ENCODE measurements at places on chromosomes 4 and X.

GRCh38 chr4:8597319-8597718 is 4.8 kb downstream of the CPZ start:
- no peak for DNase-seq

DNA sequence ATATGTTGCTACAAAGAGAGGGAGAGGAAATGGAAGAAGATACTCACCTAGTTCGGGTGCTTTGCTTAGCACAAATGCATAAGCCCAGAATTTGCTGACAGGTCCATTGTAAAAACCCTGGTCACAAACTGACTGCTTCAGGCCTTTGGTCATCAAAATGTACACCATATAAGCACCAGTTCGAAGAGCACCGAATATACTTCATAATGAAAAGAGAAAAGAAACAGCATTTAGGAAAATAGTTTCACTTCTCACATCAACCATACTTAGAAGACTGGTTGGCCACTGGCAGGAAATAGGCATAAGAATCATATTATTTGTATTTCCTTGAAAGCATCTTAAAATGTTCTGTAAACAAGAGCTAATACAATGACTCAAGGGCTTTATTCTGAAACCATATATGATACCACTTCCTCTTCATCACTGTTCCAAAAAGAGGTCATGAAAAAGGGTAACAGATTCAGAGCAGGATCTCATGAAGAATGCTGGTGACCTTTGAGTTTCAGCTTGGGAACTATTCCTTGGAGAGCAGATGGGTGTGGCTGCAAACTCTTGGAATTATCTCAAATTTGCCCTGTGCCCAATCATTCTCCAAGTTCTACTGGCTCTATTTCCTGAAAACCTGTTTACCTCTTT is 138.7 kb downstream of the ELOVL6 start:
- DNase-seq: peak; percentile 37

DNA sequence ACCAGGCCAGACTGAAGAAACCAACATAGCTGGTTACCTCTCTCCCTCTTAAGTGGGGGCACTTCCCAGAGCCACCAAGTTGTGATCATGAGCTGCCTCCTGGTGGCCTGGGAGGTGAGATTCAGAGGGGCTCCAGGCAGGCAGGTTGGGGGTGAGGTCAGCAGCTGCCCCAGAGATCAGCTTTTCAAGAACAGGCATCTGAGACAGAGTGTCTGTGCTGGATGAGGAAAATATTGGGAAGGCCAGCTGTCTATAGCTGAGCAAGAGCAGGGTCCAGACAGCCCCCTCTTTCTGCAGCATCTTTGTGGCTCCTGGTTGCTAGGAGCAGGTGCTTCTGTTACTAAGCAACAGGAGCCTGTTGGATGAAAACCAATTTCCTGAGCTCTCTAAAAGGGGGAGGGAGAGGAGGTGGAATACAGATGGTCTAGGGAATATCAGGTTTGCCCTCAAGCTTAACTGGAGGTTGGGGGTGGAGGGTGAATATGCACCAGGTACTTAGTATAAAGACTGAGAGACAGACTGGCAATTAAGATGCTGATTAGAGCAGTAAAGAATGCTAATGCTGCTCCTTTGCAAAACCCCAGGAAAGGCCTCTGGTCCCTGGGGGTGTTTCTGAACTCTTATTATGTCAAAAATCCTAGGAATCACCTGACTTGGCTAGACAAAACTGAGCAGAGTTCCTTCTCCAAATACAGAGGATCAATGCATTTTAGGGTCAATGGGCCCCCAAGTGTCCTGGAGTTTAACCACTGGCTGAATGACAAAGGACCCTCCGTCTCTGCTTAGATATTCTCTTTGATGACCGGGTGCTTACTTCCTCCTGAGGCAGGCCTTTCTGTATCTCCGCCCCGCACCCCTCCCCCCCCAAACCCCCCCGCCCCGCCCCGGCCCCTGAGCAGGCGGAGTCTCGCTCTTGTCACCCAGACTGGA is 21.4 kb downstream of the ZCCHC13 start:
- DNase-seq: peak; percentile 0

DNA sequence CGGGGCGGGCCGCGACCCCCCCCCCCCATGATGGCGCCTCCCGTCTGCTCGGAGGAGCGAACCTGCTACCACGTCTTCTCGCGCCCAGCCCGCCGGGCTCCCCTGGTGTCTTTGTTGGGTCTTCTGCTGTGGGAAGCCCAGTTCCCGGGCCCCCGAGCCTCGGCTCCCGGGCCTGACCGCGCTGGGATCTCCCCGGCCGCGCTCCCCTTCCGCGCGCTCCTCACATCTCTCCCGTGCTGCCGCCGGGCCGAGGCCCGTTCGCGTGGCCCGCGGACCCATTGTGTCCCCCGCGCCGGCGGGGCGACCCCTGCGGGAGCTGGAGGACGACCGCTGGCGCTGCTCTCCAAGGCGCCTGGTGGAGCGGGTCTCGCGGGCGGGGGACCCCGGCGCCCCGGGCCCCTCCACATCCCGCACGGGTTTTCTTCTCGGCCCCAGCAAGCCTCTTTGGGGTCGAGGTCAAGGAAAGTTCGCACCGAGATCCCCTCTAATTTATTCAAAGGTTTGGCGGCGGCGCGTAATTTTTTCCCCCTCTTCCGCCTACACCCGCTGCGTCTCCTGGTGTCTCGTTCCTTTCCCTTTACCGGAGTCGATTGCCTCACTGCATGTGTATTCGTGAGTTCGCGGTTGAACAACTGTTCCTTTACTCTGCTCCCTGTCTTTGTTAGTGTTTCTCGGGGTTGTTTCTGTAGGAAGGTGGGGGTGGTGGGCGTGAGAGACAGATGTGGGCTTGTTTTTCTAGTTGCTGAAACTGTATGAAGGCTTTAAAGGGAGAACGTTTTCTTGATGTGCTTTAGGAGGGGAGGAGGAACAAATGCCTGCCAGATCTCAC is 770 bp downstream of the SMAD1 start:
- DNase-seq: peak; percentile 84

GRCh38 chr4:67273666-67274065 is 271.6 kb downstream of the CENPC start:
- DNase-seq: no peak

DNA sequence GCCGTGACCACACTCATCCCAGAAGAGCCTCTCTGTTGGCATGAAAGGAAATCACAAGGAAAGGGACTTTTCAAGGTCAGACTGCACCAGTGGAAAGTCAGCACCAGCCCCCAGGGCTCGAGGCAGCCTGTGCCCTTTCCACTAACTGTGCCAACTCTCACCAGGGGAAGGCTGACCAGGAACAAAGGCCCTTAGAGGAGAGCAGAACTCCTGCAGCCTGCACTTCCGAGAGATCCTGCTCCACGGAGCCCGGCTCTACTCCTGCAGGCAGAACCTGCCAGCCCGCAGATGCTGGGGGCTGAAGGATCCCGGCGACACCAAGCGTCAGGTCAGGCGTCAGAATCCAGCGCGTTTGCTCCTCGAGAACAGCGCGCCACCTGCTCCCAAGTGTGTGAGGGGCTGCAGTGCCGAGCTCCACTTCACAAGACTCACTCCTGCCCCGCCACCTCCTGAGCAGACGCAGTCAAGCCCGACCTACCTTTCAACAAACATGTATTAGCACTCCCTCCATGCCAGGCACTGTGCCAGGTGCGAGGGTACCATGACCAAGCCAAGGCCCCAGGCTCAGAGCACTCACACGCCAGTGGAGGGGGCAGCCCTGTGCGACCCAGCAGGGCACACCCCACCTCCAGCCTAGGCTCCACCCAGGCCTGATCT is 13.6 kb upstream of the HELT start:
- DNase-seq: no peak

DNA sequence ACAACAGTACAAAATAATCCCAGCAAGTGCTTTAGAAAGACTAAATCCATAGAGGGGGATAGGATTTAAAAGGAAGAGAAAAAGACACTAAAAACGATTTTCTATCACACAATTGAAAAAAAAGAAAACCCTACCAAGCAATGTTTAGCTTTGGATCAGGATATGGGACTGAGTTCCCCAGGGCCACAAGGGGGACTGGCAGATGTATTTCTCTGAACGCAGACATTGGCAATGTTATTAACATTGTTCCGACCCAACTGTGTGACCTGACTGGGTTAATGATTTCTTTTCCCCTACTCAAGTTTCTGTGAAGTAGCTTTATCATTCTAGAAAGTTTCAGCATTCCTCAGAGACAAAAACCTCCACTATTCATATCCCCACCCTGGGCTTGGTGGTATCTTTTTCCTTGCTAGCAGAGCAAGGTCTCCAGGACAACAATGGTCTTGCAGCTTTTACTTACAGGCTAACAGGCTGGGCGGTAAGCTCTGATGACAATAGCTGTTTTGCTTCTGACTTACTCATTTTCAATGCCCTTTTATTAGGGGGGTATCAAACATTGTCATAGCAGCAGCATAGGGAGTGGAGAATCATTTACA is 25.8 kb downstream of the SLC7A11 start:
- DNase-seq: peak; percentile 25

DNA sequence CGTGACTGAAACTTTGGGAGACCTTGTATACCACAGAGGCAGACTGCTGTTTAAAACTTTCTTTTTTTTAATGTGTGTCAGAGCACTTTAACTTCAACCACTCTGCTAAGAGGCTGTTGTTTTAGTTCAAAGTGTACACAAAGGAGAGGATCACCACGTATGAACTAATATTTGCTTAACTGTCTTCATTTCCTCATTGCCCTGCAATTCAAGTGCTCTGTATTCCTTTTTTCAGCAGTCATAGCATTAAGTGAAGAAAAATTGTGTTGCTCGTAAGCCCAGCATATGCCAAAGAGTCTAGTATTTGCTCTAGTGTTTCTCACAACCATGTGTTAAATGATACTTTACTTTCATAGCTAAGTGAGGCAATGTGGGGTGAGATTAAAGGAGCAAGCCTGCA is 63.0 kb upstream of the HHIP start:
- peak; percentile 5 for DNase-seq

DNA sequence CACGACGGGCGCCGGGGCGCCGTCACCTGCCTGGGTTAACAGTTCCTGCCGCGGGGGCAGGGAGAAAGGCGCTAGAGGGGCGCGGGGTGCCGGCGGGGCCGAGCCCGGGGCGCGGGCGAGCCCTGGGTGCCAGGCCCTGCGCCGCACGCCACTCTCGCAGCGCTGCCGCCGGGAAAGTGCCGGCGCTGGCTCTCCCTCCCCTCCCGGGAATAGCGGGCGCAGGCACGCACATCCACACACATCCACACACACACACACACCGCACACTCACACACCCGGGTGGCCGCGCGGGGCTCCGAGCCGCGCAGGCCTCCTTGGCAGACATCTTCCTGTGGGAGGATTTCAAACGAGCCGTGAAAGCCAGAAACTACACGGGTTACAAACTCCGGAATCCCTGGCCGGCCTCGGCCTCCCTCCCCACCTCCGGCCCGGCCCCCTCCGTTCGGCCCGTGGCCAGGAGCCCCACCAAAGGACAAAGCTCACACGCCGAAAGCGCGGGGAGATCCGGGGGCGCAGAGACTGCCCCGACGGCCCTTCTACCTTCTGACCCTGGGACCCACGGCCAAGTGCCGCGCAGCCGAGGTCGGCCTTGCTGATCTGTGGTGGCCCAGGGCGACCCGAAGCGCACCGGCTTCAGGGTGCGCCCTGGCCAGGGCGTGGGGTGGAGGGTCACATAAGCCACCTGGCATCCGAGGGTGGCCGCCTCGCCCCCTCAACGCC is 92.3 kb downstream of the BCOR start:
- no peak for DNase-seq

- no peak for DNase-seq
Observed at GRCh38 chr4:28621591-28621990, 1761.0 kb downstream of the STIM2 start.

GRCh38 chr4:88043001-88043400 is 35.6 kb downstream of the PKD2 start:
- DNase-seq: no peak

GRCh38 chrX:130704053-130705038 is 198.7 kb downstream of the ENOX2 start:
- DNase-seq: peak; percentile 37

DNA sequence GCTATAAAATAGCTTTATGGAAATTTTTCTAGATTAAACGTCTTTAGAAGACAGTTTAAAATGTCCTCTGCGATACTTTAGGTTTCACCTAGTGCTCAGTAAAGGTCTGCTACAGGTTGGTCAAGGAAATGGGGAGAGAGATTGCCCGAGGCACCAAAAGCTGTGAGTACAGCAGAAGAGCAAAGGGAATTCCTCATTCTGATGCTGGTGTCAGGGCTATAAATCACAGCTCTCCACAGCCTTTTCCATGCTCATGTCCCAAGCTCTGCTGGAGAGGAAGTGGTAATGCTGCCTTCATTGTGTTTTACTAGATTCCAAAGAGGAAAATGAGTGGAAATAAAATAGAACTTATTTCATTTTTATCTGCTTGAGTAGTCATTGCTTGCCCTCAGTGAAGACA is 2060.4 kb downstream of the ARAP2 start:
- no peak for DNase-seq

- DNase-seq: no peak
Observed at GRCh38 chr4:75513526-75514130, 575 bp downstream of the RCHY1 start.

DNA sequence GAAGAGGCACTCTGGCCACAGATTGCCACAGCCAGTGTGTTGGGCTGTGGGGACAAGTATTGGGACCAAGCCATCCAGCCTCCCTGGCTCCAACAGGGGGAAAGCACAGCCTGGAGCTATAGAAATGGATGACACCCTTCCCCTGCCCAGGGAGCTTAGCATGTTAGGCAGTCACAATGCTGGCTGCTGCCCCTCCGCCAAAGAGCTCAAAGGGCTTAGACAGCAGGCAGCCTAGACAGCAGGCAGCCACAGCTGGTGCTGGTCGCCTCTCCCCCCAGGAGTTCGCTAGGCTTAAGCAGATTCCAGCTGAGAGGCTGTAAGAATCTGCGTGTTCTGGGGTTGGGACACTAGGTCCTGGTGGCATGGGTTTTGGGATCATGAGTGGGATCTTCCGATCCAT is 94.5 kb upstream of the MXRA5 start:
- DNase-seq: no peak

- no peak for DNase-seq
Observed at GRCh38 chr4:151659601-151660364, 101.0 kb downstream of the GATB start.

- DNase-seq: no peak
Observed at GRCh38 chrX:68090266-68090665, 343.0 kb downstream of the OPHN1 start.

- DNase-seq: no peak
Observed at GRCh38 chr4:16992566-16993225, 94.3 kb upstream of the LDB2 start.

DNA sequence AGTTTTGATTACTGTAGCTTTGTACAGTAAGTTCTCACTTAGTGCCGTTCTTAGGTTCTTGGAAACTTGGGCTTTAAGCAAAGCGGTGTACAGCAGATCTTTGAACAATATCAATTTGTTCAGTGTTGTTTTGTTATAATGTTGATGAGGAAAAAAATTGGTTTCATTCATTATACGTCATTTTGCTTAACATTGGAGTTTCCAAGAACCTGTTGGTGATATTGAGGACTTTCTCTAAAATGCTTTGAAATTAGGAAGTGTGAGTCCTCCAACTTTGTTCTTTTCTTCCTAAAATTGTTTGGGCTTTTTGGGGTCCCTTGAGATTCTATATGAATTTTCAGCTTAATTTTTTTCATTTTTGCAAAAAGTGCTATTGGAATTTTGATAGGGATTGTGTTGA is 49.1 kb downstream of the STAG2 start:
- DNase-seq: no peak

DNA sequence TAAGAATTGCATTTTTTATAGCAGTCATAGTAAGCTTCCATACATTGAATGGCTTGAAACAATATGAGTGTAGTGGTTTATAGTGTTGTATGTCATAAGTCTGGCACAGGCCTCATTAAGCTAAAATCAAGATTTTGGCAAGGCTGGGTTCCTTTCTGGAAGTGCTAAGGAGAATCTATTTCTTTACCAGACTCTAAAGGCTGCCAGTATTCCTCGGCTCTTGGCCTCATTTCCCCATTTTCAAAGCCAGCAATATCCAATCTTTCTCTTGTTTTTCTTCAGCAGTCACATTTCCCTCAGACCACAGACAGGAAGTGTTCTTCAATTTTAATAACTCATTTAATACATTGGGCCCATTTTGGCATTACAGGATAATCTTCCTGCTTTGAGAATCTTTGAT is 1155.5 kb upstream of the PABPC4L start:
- no peak for DNase-seq
